Mesendoderm (in vitro differentiated cells): ENCODE measurements at places on chromosomes 16 and 17.

- no peaks in the 10 kb centered on the region for H3K27me3 ChIP-seq
- H3K4me3 ChIP-seq = no peak overlapping the region
- no peaks in the 10 kb centered on the region for H3K36me3 ChIP-seq
- no peaks in the 10 kb centered on the region for H3K4me1 ChIP-seq
- no peak overlapping the region for H3K27ac ChIP-seq
- no peak for DNase-seq
Observed at GRCh38 chr16:62208934-62209333, 172.7 kb upstream of the CDH8 start.

GRCh38 chr17:19016881-19017280 is 12.3 kb upstream of the FAM83G start:
- no peaks in the 10 kb centered on the region for H3K27me3 ChIP-seq
- no peak overlapping the region for H3K27ac ChIP-seq
- H3K4me3 ChIP-seq = no peak overlapping the region
- no peaks in the 10 kb centered on the region for H3K36me3 ChIP-seq
- no peak for DNase-seq

DNA sequence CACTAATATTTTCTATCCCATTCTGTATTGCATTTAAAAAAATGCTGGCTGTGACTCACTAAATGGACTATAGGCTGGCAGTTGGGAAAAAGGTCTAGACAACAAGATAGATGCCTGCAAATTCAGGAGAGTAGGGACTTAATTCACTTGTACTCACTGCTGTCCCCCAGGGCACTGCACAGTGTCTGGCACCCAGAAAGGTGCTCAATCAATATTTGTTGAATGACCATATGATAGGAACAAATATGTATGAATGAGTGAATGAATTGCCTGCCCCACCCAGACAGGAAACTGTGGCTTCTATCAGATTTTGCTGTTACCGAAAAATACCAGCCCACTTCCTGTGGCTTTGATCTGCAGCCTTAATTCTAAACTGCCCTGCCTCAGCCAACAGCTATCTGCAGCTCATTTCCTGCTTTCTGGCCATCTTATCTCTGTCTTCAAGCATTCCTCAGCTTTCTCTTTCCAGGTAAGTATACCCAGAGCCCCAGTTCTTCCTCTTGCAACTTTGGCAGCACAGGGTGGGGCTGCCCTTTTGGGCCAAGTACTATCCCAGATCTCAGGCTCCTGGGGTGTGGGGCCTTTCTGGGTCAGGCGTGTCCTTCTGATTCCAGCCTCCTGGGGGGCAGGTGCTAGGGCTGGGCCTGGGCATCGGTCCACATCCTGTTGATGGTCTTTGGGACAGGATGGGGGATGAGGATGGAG is 15.3 kb upstream of the TNS4 start:
- no peaks in the 10 kb centered on the region for H3K36me3 ChIP-seq
- no peak overlapping the region for H3K4me3 ChIP-seq
- H3K27me3 ChIP-seq = no peaks in the 10 kb centered on the region
- H3K4me1 ChIP-seq = peaks cover 18% of the 10 kb centered on the region

- no peak for DNase-seq
- H3K27me3 ChIP-seq = no peaks in the 10 kb centered on the region
- H3K4me3 ChIP-seq = no peak overlapping the region
- no peaks in the 10 kb centered on the region for H3K4me1 ChIP-seq
Observed at GRCh38 chr16:66346221-66346620, 20.3 kb upstream of the CDH5 start.

- no peak for DNase-seq
- H3K4me3 ChIP-seq = no peak overlapping the region
- H3K36me3 ChIP-seq = no peaks in the 10 kb centered on the region
- H3K27ac ChIP-seq = no peak overlapping the region
- H3K27me3 ChIP-seq = no peaks in the 10 kb centered on the region
- H3K4me1 ChIP-seq = peaks cover 21% of the 10 kb centered on the region
Observed at GRCh38 chr17:57099165-57099564, 14.1 kb downstream of the AKAP1 start.
